Fibroblast of pulmonary artery (primary cell): ENCODE measurements at places on chromosomes 4 and X.
A peak's percentile ranks its signal among the peaks of the same experiment; 100 is the strongest.

- peak; percentile 23 for DNase-seq
Measured at GRCh38 chr4:119570401-119570800, 58.2 kb downstream of the PDE5A start.

DNA sequence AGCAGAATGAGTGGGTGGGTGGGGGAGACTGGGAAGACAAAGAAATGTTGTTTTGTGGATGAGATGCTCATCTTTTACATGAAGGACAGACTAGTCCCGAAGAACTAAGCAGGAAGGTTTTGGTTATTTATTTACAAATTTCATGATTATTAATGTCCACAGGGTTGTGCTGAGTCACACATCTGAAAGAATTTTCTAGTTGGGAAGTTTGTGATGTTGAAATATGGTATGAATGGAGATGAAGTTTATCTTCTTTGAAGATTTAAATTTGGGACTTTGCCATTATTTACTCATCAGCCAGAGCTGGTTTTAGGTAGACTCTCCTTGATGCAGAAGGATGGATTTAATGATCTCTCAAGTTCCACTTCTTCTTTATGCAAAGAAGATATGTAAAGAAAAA lies 75.5 kb downstream of the MOSPD2 start:
- DNase-seq, result no peak

- DNase-seq, result no peak
Measured at GRCh38 chrX:47614618-47615017, 5.0 kb downstream of the SYN1 start.

- no peak for DNase-seq
Measured at GRCh38 chr4:39233114-39233513, 50.8 kb downstream of the WDR19 start.

DNA sequence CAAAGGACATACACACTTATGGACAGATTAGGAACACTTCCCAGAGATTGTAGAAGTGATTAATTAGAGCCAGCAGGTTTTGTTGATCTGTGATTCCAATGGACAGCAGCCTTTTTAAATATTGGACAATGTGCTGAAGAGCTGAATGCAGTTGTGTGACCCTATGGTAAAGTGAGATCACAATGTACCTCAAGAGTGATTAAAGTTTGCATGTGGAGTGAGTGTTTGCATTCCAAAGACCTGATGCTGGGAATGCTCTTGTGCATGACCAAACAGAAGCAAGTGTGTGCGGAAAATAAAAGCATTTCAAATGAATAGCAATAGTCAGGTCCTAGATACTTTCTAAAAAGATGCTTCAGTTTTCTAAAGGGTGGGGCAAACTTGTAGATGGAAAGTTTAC lies 154.1 kb downstream of the BANK1 start:
- no peak for DNase-seq

DNA sequence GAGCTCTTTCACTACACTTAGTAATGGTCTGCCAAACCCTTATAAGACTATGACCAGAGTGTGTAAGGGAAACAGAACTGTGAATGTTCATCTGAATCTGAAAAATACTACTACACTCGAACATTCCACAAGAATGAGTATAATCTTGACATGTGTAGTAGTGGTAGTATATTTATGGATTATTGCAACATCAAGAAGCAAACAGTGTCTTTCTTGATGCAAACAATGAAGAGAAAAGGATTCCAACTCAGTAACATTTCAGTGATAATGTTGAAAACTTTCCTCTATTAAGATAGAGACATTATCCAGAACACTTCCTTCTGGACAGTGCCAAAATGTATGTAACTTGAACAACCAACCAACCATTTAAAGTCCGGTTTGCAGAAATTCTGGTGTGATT lies 394.7 kb upstream of the CPEB2 start:
- peak; percentile 11 for DNase-seq

- DNase-seq, result peak; percentile 54
Measured at GRCh38 chr4:2395038-2395437, 23.4 kb downstream of the ZFYVE28 start.

DNA sequence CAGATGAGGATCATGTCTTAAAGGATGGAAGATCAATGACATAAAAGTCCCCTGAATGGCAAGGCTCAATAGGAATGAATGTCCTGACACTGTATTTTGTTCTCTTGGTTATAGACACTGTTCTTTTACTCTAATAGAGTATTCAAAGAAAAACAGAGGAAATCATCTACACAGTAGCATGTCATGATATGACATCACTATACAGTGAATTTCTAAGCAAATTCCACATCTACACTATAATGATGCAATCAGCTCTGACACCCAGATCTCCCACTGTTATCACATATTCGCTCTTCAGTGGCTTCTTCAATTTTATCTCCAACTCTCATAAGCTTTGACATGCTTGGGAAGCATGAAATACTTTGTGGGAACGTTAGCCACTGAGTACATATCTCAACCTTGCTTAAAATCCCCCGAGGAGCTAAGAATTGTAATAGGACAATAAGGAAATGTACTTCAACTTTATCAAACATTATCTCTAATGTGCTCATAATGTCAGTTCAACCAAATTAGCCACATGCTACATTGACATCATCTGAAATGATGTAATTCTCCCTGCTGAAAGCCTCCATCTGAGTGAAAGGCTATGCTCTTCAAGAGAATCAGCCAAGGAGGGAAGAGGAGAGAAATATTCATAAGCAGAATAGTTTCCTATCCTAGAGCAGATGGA lies 139.6 kb upstream of the PTCHD1 start:
- DNase-seq, result peak; percentile 0

- DNase-seq, result no peak
Measured at GRCh38 chr4:175066923-175067627, 148.9 kb downstream of the ADAM29 start.

- DNase-seq, result peak; percentile 75
Measured at GRCh38 chrX:136204571-136204970, 46.6 kb downstream of the MAP7D3 start.

DNA sequence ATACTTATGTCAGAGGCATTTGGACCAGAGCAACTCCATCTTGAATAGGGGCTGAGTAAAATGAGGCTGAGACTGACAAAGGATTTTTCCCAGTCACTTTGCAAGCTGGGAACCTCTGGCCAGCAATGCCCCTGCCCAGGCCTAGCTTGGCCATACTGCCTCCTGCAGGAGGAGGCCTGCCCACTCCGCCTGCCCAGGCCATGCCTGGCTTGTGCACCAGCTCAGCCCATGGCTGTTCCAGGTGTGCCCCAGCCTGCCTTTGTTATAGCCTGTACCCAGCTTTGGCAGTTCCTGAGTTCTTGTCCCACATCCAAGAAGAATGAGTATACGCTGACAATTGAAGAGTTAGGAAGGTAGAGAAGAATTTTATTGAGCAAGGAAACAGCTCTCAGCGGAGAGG lies 176.1 kb downstream of the AASDH start:
- no peak for DNase-seq

DNA sequence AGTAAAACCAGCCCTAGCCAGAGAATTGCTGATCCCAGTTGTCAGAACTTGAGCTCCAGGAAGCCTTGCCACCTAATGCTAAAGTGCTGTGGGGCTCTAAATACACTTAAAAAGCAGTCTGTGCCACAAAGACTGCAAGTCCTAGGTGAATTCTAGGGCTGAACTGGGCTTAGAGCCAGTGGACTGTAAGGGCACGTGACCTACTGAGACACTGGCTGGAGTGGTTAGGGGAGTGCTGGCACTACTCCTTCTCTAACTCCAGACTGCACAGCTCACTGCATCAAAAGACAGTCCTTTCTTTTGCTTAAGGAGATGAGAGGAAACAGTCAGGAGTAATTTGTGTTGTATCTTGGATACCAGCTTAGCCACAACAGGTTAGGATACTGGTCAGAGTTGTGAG lies 1240.2 kb downstream of the FAM133A start:
- no peak for DNase-seq

- no peak for DNase-seq
Measured at GRCh38 chrX:46330981-46331380, 214.2 kb downstream of the ZNF674 start.
